Stimulated activated CD8-positive, alpha-beta memory T cell treated with anti-CD3 and anti-CD28 coated beads, Interleukin-15, amount 100 ng/mL, for 1 hour (primary cell): ENCODE measurements at places on chromosomes 6 and 20.

- no peak for DNase-seq
Measured at GRCh38 chr6:6927521-6928361, 180.0 kb upstream of the RREB1 start.

DNA sequence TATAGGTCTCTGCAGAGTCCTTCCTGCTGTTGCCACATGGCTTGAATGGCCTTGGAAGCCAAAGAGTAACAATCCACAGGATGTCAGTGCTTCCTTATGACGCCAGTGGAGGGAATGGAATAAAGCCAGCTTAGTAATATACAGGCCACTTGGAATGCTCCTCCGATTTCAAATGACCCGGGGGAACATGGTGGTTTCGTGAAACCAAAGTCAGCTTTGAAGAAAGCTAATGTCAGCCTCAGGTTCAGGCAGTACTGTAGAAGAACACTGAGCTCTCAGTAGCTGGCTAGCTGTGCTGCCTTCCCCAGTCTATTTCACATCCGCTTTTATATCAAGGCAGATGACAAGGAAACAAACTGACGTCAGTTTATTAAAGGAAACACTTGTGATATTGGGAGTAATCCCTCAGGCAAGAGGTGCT, 189.1 kb downstream of the DTNBP1 start:
- no peak for DNase-seq

- no peak for DNase-seq
Measured at GRCh38 chr20:32979201-32979998, 24.8 kb downstream of the SUN5 start.

DNA sequence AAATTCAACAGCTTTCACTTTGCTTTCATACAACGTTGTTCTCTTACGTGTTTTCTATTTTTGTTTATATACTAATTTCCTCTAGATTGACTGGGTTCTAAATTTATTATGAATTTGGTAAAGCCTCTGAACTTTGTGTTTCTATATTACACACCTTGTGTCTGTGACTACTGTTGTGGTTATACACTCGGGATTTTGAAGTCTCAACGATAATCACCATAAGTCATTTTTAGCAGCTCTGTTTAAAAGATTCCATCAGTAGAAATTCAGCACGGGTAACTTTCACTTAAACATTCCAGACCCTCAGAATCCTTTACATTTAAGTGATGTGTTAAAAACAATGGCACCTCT, 31.8 kb upstream of the HBS1L start:
- no peak for DNase-seq

DNA sequence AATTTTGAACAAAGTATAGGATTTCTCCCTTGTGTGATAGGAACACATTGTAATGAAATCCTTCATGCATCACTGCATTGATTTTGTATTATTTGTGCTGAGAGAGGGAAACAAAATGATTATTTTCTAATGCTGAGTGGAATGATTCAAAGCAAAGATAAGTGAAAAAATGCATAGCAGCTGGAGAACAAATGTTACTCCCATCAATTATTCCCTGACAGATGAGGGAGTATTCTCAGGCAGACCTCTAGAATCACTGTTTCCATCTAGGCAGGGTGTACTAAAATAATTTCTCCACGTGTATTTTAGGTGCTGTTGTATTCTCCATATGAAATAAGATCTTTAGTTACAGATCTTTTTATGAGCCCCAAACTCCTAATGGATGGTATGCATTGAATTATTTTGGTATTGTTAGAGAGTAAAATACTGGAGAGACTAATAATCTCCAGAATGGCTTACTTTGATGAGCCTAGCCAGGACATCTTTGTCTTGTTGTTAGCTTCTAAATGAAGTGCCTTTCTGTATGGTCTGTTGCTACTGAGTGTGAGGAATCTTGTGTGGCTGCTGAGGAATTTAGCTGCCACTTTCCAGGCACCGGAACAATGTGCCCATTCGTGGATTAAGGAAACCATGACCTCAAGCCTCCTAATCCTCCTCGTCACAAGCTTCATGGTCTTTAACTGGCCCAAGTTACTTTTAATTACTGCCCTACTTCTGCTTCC, 39.6 kb downstream of the RNF217 start:
- no peak for DNase-seq

DNA sequence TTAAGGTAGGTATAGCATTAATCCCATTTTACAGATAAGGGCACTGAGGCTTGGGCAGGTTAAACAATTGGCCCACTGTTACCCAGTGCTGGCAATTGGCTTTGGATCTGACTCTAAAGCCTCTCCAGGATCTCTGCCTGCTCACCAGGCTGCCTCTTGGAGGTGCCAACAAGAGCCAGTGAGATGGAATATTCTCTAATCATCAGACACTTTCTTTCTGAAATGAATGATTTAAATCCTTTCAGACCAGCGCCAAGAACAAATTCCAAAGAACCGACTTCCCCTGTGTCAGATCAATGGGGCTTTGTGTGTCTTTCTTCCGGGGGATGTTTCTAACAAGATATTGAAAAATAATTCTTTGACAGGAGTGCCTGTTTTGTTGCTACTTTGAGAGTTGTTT, 23.6 kb downstream of the CYP39A1 start:
- no peak for DNase-seq

GRCh38 chr6:110093981-110094380, 85.5 kb downstream of the WASF1 start:
- DNase-seq, result no peak

DNA sequence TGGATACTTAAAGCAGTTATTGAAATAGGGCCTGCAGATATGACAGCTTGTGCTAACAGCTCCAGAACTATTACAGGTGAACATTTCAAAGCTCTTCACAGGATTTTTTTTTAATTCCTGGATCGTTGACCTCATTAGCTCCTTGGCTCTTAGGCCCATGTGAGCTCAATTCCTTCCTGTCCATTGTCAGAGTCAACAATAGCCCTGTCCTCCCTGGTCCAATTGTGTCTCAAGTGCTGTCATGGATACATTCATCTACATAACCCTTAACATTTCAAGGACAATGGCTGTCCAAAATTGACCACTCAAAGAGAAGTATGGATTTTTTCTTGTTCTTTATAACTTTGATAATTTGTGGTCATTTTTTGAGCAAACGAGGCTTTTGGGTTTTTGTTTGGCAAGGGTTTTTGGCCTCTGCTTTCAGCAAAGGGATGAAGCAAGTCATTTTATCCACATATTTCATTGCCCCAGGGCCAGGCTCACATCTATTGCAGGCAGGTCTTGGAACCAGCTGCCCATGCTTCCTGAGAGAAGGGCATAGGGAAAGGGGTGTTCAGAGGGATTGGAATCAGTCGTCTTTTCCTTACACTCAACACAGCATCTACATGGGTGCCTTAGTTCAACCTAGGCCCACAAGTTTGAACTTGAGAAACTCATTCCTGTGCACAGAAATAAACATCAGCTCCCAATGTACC, 282.1 kb downstream of the TPBG start:
- no peak for DNase-seq

GRCh38 chr6:150056916-150057315, 12.0 kb downstream of the ULBP3 start:
- DNase-seq, result no peak

- DNase-seq, result no peak
Measured at GRCh38 chr6:12324748-12325147, 34.6 kb downstream of the EDN1 start.

DNA sequence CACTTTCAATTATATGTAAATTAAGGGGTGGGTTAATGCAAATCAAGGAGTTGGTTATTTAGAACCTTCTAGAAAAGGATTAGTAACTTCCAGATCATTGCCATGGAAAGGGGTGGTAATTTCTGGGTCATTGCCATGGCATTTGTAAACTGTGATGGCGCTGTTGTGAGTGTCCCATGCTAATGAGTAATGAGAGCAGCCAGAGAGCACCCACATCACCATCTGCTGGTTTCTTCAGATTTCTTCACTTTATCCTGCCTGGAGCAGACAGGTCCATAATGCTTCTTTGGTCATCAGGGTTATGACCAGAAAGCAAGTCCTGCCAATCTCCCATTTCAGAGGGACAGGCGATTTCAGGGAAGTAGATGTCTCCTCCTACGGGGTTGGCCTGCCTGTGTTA, 311.3 kb upstream of the CNR1 start:
- no peak for DNase-seq

DNA sequence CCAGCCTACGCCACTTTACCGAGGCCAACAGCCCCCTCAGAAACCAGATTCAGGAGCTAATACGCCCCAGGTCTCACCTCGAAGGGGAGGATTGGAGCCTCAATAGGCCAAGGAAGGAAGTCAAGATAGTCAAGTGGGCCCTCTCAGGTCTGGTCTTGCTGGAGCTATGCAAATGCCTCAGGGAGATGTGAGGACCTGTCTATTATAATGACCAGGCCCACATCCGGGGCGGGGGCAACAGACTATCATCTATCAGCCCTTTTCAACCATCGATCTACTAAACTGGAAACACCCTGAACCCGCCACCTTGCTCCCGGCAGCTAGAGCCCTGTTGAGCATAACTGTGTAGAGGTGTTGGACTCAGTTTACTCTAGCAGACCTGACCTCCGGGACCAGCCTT, 12.7 kb upstream of the GSTA3 start:
- DNase-seq, result no peak
